Amniotic epithelial cell (primary cell): ENCODE measurements at places on chromosomes 5 and 9.

DNA sequence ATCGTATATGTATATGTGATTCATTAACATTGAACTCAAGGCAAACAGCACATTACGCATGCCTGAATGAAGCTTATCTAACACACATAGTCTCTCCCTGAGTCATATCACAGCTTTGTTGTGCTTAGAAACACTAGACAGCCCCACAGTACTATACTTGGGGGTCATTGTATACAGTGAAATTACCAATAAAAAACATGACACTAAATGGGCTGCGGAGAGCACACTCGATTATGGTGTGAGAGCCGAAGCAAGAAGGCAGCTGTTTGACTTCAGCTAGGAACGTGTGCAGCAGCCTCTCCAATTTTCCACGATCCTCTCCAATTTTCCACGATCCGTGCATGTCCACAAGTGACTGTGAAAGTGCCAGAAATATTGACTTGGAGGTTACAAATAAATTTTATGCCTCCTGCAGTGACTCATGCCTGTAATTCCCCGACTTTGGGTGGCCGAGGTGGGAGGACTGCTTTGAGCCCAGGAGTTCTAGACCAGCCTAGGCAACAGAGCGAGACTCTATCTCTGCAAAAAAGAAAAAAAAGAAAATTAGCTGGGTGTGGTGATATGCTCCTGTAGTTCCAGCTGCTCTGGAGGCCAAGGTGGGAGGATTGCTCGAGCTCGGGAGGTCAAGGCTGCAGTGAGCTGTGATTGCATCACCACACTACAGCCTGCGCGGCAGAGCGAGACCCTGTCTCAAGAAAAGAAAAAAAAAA is 102.4 kb downstream of the DAPK1 start:
- DNase-seq, result peak; percentile 96

DNA sequence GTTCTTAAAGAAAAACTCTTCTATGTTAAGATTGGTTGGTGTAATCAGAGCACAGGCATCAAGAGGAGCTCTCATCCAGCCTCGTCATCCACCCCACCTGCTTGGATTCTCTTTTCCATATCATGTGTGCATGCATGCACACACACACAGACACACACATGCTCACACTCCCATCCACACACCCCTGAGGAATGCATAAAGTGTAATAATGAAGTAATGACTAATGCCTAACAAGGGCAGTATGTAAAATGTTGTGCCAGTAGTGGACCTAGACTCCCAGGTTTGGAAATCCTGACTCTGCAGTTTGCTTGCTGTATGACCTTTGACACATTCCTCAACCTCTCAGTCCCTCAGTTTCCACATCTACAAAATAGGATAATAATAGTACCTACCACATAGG is 280.0 kb upstream of the ANKRD55 start:
- DNase-seq, result no peak

GRCh38 chr5:113181853-113182490 is 205.4 kb downstream of the DCP2 start:
- no peak for DNase-seq

GRCh38 chr9:75775166-75775565 is 115.3 kb upstream of the PCSK5 start:
- no peak for DNase-seq

DNA sequence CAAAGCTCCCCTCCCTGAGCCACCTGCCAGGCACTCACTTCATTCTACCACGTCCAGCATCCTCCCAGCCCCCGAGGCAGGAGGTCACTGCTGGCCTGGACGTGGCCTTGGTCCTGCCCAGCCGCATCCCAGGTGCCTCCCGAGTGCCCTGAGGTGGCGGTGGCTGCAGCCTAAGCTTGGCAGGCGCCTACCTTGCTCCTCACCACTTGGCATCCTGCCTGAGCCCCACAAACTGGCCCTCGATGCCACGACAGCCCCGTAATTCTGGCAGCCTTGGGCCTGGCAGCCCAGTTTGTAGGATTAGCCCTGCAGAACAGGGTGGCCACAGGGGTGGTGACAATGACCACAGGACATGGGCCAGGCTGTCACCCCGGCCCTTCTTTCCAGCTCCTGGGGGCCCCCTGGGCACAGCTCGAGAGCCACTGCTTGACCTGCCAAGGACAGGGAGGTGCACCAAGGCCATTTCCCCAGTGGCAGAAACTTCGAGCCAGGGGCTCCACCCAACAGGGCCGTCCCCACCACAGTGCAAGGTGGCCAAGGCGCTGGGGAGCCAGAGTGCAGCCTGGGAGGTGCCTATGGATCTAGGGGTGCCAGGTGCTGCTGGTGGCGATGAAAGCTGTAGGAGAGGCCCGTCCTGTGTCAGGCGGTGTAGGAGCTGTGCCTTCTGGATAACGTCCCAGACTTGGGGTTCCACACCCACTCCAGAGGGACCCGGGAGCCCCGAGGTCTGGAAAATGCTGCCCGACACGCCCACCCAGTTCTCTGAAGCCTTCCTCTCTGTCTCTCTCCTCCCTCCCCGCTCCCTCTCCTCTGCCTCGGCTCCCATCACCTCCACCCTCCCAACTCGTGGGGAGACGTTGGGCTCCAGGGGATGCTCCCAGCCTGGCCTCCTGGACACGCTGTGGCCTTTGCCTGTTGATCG is 18.4 kb downstream of the NKD2 start:
- DNase-seq, result no peak
